ENCODE measurements at places on chromosomes 2 and 18.
A peak's percentile ranks its signal among the peaks of the same experiment; 100 is the strongest.

DNA sequence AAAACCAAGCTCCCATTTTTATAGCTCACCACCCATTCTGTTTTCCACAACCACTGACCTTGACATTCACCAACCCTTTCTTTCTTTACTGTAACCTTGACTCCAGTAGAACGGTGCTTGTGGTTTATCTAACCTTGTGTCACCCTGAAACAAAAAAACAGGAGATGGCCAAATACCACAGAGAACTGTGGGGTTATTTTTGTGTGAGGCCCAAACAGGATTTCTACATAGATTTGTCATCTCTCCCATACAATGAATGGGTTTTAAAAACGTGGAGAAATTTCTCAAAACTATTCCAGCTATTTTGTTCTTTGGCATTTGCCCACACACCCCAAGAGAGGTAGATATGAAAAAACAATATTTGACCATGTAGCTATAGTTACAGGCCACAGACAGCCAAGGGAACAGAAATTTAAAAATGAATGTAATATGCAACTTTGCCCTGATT is 231.3 kb upstream of the TANK start:
- DNase-seq, result no peak

GRCh38 chr2:45892757-45893156 is 241.3 kb downstream of the PRKCE start:
- no peak for DNase-seq

DNA sequence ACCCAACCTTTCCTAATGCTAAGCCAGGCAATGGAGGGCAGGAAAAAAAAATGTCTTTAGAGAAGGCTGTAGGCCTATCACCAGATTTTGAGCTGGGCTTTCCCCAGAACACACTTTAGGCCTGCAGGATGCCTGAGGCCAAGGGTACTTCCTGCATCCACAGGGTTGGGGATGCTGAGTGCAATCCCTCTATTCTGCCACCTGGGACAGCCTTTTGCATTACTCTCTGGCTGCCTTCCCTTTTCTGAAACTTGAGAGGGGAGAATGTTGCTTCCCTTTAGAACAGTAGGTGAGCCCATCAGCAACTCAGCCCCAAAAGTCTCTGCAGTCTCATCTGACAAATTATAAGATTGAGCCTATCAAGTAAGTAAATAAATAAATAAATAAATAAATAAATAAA is 195.2 kb downstream of the SLC8A1 start:
- DNase-seq, result peak; percentile 9

DNA sequence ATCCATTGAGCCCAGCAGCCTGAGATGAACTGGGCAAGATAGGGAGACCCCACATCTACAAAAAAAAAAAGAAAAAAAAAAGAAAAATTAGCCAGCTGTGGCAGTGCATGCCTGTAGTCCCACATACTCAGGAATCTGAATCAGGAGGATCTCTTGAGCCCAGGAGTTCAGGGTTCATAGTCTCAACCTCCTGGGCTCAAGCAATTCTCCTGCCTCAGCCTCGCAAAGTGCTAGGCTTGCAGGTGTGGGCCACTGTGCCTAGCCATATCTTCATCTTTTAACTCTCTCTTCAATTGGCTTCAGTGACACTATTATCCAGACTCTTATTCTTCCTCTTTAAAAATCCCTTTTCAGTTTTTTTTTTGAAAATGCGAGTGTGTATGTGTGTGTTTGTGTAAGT is 28.5 kb upstream of the YES1 start:
- DNase-seq, result no peak

DNA sequence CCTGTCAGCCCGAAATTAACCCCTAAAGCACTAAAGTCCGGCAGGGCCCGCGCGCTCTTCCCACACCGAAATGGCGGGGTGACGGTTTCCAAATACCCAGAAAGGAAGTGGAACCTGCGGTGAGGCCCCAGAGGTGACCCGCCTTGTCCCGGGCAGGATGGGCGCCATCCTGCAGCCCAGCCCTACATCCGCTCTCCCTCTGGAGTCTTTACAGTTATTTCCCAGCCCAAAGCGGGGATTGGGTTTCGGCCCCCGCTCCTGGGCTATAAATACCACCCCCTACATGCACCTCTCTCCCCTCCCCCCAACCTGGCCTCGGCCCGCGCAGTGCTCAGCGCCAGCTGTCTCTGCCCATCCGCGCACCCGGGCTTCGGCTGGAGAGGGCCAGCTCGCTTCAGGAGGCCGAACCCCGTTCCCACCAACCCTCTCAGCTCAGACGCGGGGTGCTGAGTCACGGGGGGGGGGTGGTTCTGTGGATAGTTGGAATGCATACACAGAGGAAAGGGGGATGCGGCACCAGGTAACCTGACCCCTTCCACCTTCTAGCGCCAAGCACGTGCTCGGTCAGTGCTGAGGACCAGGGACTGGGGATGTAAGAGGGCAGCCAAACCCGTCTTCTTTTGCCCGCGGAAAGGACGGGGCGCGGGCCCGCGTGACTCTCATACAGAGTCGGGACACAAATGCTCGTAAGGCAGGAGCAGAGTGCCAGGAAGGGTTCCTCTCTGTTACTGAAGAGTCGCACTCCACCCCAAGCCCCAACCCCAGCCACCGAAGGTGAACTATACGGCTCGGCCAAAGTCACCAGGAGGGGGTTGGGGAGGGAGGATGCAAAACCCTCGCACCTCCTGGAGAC is at the start of gene TUBA4B:
TUBA4B (plus strand) TSS at position 344 of the 853 bp plus-strand sequence; CDS start at position 509, 165 bp downstream.
- no peak for DNase-seq

DNA sequence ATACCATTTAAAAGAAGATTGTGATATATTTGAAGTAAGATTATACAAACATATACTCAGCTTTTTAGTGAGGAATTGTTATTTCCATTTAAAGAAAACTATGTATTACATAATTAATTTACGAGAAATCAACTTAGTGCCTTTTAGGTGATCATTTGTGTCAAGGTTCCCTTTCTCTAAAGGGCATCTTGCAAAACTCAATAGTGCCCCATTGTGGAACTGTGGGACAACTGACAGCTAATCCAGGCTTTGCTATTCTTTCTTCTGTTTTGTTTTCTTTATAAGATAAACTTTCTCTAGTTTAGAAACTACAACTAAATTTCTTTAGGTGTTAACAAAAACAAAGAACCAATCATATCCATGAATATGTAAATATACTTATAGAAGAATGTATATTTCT is 24.3 kb upstream of the VIT start:
- DNase-seq, result no peak

DNA sequence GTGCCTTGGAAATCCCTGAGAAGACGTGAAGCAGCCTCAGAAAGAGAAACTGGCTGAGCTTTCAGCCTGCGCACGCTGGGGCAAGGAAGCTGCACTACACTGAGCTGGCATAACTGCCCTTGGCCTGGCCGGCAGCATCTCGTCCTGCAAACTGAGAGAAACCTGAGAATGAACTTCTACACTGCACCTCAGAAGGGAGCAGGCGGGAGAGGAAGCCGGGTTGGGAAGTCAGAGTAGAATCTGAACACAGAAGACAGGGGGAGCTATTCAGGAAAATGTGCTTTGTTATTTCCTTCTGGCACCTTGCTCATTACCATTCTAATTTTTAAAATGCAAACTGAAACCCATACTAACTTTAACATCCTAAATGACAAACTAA is 70.9 kb downstream of the ZEB2 start:
- DNase-seq, result no peak

DNA sequence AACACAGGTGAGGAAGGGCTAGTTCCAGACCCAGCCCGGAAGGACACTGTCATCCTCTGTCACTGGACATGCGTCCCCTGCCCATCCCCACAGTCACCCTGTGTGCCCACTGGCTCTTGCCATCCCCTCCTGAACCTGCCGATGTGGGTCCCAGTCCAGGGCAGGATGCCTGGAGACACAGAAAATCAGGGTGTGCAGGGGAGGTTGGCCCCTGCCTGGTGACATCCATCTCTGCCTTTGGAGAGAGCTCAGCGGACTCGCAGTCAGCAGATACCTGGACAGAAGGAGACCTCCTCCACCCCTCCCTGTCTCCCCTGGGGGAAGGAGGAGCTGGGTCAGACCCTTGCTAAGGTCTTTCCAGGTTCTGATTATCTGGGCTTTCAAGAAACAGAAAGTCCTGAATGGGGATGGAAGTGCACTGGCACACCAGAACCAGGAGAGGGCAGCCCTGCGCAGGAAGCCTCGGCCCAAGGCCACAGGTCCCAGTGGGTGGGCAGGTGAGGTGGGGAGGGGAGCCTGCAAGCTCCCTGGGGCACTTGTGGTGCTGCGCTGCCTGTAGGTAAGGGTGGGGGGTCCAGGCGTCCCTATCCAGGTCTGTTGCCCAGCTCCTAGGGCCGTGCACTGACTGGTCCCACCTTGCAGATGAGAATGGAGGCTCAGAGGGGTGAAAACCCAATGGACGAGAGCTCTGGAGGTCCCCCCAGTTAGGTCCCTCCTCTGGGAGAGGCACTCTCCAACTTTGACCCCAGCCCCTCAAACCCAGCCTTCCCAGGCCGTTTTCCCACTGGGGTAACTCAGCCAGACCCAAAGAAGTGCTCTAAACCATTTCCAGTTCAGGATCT is 9.7 kb upstream of the OTOS start:
- DNase-seq, result peak; percentile 20

- no peak for DNase-seq
These were observed 482.0 kb downstream of the TSN start for GRCh38 chr2:122237450-122237849.

DNA sequence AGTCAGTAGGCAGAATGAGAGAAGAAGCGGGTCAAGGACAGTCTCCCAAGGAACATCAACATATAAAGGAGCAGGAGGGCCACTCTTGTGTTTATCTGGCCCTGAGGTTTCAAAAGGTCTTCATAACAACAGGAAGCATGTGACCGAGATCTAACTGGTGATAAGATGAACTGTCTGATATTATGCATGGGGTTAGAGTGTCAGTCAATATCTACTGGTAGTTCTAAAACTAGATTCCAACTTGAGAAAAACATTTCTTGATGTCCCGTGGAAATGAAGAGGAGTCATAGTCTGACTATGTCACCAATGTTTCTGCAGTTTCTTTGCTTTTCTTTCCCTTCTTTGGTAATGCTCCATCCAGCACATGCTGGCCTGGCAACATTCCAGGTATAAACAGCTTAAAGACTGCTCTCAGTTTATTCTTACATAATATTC is 77.5 kb upstream of the ITPRID2 start:
- no peak for DNase-seq

DNA sequence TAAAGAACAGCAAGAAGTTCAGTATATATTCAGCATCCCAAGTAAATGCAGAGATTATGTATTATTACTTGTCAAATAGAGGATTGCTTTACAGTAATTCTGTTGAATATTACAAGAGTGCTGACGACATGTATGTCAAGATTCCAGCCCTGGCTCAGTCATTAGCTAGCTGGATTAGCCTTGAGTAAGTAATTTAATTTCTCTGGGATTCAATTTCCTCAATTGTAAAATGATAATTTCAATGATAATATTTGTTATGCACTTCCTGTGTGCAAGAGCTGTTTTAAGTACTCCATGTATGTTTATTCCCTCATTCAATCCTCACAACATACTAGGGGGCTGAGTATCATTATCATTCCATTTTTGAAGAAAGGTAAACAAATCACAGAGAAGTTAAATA is 44.0 kb downstream of the TCF4 start:
- no peak for DNase-seq

- no peak for DNase-seq
These were observed 78.5 kb upstream of the STK17B start for GRCh38 chr2:196249860-196250259.

DNA sequence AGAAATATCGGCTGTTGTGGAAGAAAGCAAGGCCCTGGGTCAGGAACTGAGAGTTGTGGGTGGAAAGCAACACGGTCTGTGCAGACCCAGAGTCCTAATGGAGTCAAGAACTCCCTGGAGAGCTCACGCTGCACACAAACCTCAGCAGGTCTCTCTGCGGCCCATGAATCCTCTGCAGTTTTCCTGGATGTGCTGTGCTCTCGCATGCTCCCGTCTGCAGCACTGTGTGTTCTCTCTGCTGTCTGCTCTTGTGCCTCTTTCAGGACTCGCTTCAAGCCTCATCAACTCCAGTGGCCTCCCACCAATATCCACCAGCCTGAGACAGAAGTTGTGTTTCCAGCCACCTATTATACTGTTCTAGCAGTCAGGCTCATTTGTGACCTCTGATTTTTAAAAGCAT is 24.3 kb downstream of the RNU4ATAC start:
- DNase-seq, result no peak

DNA sequence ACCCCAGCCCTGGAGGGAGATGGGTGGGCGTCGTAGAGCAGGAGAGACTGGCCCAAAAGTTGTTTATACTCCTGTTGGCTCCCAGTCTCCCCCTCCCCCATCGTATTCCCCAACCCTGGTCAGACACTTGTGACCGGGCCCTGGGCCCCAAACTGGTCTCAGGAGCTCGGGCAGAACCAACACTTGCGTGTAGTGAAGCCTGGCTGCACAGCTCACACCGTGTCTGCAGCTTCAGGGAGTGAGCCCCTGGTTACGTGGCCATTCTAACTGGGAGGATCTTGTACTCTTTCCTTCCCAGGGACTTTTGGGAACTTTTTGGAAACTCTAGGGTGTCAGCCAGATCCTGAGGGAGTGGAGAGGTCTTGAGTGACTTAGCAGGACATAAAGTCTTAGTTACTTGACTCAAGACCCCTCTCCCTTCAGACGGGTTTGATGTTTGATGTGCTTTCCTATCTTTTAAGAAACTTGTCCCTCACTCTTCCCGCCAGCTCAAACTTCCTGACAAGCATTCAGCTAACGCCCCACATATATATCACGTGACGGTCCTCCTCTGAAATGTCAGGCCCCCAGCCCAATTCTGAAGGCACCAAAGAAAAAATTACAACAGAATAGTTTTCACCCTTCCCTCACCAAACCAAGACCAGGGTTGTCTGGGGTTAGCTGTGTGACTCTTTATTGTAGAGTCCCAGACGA is 2.3 kb downstream of the PKDCC start:
- no peak for DNase-seq

- no peak for DNase-seq
These were observed 137.0 kb upstream of the CTNNA2 start for GRCh38 chr2:79375817-79376216.

DNA sequence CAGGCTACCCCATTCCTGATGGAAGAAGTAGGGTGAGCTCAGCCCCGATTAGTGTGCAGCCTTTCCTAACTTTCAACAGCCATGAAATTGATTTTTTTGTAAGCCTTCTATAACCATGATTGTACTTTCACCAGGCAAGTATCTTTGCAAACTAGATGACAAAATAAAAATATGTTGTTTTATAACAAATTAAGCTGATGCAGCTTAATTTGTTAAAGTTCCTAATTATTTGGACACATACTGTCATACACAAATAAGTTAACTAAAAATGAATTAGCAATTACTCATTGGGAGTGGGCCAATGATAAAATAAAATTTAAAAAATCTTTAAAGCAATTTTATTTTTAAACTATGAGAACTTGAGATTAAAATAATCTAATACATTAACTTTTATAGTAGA is 113.1 kb upstream of the FANCL start:
- no peak for DNase-seq
